ENCODE measurements at places on chromosomes 13 and 19.

DNA sequence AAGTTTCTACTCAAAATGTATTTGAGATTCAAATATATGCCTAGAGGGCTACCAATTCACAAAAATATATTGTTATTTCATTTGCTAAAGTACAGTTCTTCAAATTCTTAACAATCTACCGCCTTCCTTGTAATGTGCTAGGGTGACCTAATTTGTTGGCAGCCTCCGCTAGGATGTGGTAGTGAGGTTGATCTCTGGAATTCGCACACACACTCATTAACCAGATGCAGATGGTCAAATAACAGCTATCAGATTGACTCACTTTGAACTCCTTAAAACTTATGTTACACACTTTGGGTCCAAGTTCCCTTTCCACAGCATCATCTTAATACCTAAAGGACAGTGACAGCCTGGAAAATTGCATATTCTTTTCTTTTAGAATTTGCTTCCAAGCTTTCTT, 367.3 kb downstream of the DCT start:
- no peak for DNase-seq

DNA sequence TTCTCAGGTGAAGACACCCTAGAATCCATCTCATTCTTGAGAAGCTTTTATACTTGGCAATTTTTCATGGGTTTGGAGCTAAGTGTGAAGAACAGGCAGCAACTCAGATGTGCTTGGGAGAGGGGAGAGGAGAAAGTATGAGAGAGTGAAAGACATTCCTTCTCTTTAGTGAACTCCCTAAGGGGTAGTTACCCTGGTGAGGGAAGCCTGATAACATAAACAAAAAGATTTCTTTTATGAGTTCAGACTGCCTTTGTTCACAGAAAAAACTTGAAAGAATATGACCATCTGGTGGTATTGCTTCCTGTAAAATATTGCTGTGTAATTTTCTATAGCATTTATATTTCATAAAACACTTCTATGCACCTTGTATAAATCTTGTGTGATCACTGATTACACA, at the start of gene STOML3:
TSS of gene STOML3 (minus strand) at position 139 of the 400 bp plus-strand sequence. CDS start at position 29, 110 bp downstream.
- no peak for DNase-seq

DNA sequence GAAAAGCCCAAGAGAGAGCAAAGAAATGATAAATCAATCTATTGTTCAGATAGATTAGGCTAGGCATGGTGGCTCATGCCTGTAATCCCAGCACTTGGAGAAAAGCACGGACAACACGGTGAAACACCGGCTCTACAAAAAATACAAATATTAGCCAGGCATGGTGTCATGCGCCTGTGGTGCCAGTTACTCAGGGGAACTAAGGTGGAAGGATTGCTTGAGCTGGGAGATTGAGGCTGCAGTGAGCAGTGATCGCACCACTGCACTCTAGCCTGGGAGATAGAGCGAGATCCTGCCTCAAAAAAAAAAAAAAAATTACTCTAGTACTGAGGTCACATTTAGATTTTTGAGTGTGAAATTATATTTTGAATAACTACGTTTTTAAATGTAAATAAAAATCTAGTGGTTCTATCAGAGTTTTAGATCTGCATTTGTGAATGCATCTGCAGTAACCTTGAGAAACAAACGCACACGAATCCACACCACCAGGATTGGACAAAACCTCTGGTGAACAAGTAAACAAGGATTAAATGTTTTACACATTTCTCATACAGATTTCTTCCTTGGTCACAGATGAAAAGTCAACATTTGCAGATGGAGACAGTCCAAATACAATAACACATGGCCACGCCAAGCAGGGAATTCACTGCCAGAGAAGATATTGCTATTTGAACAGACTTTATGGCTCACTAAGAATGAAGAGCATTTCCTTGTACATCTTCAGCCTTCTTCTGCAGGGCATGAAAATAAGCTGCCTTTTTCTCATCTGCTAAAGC, 917.6 kb downstream of the PCDH9 start:
- DNase-seq: no peak

DNA sequence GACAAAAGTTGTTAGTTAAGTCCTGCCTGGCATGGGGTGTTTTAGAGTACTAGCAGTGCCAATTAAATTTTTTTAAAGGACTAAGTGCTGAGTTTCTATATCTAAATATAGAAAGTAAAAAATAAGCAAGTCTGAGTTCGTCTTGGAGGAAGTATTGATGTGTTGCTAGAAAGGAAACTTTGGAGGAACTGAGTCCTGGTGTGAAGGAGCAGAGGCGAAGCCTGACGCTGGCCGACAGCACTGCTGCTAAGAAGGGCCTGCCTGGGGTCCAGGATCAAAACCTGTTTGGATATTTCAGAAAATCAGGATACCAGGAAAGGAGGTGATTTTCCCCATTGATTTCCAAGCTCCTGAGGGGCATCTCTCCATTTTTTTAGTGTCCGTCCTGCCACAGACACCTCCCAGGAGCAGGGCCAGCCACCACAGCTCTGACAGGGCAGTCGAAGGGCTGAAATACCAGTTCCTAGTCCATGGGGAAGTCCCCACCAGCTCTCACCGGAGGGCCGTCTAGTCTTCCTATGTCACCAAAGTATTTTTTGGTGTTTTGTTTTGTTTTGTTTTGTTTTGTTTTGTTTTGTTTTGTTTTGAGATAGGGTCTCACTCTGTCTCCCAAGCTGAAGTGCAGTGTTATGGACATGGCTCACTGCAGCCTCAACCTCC, 38.2 kb upstream of the NPAS1 start:
- no peak for DNase-seq

- DNase-seq: no peak
Measured at GRCh38 chr19:51652266-51652665, 5.6 kb upstream of the SIGLEC14 start.

- no peak for DNase-seq
Measured at GRCh38 chr13:35722458-35723052, 246.1 kb upstream of the MAB21L1 start.

GRCh38 chr19:56477429-56478338, 539 bp upstream of the ZNF667 start:
- peak; percentile 85 for DNase-seq
